ENCODE measurements at places on chromosomes 5 and 9. TPM values are rescaled to one million over a fixed set of nuclear protein-coding genes. Genes with fewer than 3 reads are reported as not detected.

PCDHB14 gene
- 0.61 TPM for total RNA-seq

SPATA31D4 gene
- not detected for total RNA-seq

BNC2 gene
- 43.1 TPM for total RNA-seq

SYK gene
- not detected for total RNA-seq

CAST gene
- total RNA-seq, result 219 TPM

PLAC8L1 gene
- total RNA-seq, result not detected

KCNN2 gene
- under 0.01 TPM for total RNA-seq

MAMDC4 gene
- total RNA-seq, result 1.1 TPM

MFAP3 gene
- total RNA-seq, result 103 TPM

SEC24A gene
- 45.6 TPM for total RNA-seq

DOCK2 gene
- 5.7 TPM for total RNA-seq

SARDH gene
- 1.9 TPM for total RNA-seq

CCDC171 gene
- 2.4 TPM for total RNA-seq

IL3 gene
- total RNA-seq, result not detected

NMUR2 gene
- not detected for total RNA-seq

C9orf50 gene
- 0.61 TPM for total RNA-seq

ZNF782 gene
- total RNA-seq, result 4.1 TPM

MYMK gene
- not detected for total RNA-seq

FOXD4L5 gene
- 0.16 TPM for total RNA-seq

IFNA2 gene
- total RNA-seq, result not detected

ANKRD33B gene
- total RNA-seq, result 7.0 TPM

SLC36A3 gene
- not detected for total RNA-seq

KCNT1 gene
- total RNA-seq, result not detected

INSL4 gene
- total RNA-seq, result not detected

ZSWIM6 gene
- total RNA-seq, result 12.5 TPM

REEP2 gene
- 16.1 TPM for total RNA-seq

CD72 gene
- total RNA-seq, result 0.73 TPM

YIPF5 gene
- 146 TPM for total RNA-seq

SGCD gene
- total RNA-seq, result 81.6 TPM

GDF9 gene
- 0.16 TPM for total RNA-seq

IFNA21 gene
- not detected for total RNA-seq

LCN12 gene
- not detected for total RNA-seq

SPRY4 gene
- total RNA-seq, result 21.4 TPM

PRDM9 gene
- total RNA-seq, result not detected

FRMPD1 gene
- total RNA-seq, result not detected

DBH gene
- not detected for total RNA-seq

CDHR2 gene
- total RNA-seq, result not detected

AQP7 gene
- not detected for total RNA-seq

FIBCD1 gene
- total RNA-seq, result 5.6 TPM

PCDHA13 gene
- 0.36 TPM for total RNA-seq

PCDHGA6 gene
- total RNA-seq, result 6.5 TPM

ADAMTSL2 gene
- not detected for total RNA-seq

BTNL3 gene
- total RNA-seq, result not detected

STK10 gene
- total RNA-seq, result 88.8 TPM

LCN2 gene
- total RNA-seq, result not detected

SEMA4D gene
- 0.12 TPM for total RNA-seq

NR5A1 gene
- not detected for total RNA-seq

BTNL8 gene
- total RNA-seq, result not detected

SHISAL2B gene
- not detected for total RNA-seq

CCNB1 gene
- total RNA-seq, result 23.4 TPM

CKMT2 gene
- total RNA-seq, result not detected

CLIC3 gene
- 2.4 TPM for total RNA-seq

UNC13B gene
- total RNA-seq, result 29.1 TPM

CHSY3 gene
- total RNA-seq, result 14.9 TPM
